NCI-H1092 treated with DMSO at 0.1 percent for 48 hours (cell line): ENCODE measurements at places on chromosomes 3 and 15.

DNA sequence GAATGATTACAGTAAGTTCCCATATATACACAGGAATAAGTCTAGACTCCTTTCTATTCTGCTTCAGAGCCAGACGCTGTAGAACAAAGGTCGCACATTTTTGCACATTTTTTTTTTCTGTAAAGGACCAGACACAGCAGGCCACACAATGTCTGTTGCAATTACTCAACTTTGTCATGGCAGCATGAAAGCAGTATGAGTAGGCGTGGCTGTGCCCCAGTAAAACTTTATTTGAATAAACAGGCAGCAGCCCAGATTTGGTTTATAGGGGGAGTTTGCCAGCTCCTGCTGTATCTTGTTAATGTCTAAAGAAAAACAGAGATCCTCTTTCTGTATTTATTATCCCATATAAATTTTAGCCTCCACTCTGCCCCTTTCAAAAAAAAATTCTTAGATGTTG, 708.3 kb downstream of the FHIT start:
- no peak for DNase-seq

DNA sequence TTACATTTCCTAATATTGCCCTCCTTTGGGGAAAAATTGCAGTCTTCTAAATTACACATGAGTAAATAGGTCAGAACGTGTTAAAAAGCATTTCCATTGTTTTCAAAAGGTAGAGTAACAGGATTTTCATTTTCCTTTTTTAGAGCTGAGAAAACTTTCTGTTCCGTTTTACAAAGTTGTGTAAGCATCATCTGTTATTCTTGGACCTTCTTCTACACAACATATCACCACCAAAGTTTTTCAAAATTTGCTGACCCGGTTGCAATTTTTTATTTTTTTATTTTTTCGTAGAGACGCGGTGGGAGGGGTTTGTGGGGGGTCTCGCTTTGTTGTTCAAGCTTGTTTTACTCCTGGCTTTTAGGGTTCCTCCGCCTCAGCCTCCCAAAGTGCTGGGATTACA, 1.1 kb downstream of the CCDC39 start:
- no peak for DNase-seq

- DNase-seq, result no peak
Observed at GRCh38 chr3:36942638-36943248, 2.1 kb downstream of the TRANK1 start.

DNA sequence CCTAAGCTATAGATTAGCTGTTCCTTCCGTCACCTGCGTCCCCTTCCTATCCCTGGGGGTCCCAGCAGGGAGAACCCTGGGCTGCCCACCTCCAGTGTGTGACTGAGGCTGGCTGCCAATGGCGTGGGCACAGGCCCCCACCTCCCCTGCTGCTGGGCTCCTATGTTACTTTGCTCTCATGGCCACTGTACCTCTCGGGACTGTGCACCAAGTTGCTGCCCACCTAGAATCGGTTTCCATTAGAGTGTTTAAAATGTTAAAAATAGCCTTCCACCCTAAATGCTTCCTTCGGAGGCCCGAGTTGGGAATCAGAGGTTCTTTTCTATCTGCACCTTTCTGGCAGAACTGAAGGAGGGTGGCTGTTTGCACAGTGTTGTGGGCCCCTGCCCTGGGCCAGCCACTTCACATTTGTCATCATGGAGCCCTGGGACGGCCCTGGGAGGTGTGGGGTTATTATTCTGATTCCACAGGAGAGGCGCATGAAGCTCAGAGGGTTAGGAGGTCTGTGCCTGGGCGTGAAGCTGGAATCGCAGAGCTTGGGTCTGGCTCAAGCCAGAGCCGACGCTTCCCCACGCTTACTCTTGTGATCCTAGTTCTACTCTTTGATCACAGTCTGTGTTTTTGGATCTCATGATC, 29.1 kb downstream of the IRAK2 start:
- no peak for DNase-seq

DNA sequence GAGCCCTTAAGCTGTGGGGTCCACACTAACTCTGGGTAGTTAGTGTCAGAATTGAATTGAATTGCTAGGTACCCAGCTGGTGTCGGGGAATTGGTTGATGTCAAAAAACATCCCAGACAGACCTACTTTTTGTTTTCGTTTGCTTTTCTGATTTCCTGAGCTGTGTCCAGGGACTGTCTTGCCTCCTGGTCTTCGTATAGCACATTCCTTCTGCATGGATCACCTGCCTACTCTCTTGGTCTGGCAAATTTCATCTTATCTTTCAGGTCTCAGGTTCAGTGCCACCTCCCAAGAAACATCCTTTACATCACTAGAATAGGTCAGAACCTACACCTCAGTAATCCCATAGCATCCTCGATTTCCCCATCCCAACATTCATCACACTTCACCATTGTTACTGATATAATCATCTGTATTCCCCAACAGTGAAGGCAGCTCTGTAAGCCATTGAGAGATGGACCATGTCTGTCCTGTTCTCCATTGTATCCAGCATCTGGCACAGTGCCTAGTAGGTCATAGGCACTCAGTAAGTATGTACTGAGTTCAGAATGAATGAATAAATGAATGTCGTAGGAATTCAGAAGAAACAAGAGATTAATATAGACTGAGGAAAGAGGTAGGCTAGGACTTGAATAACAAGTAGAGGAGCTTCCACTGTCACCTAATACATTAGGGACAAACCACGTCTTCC, 81.2 kb downstream of the ANP32A start:
- DNase-seq, result no peak

- no peak for DNase-seq
Observed at GRCh38 chr3:35292568-35292967, 346.8 kb upstream of the ARPP21 start.

- no peak for DNase-seq
Observed at GRCh38 chr15:99514306-99514705, 51.5 kb upstream of the MEF2A start.

GRCh38 chr3:43171748-43172147, 65.9 kb upstream of the POMGNT2 start:
- DNase-seq, result no peak
